Thoracic aorta (tissue), 2 donors: ENCODE measurements at places on chromosomes 3 and 15.

DNA sequence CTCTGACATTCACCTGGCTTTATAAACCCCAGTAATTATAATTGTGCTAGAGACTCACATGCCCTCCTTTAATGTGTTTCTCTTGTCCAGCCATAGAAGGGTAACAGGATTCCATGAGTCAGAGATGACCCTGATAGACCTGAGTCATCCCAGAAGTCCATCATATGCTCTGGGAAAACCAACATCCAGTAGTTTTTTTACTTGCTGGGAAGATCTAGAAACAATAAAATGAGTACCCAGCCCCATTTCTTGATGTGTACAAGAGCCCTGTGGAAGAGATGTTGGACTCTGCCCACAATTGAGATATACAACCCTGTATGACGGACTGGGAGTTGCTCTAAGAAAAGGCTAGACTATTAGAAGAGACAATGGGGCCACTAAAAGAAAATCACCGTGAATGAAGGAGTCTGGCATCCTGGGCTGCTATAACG is 22.4 kb upstream of the THUMPD3 start:
- DNase-seq = no peak

- no peak for DNase-seq
These were observed 1.9 kb upstream of the ICE2 start for GRCh38 chr15:60480888-60481287.

- no peak for DNase-seq
These were observed 283.2 kb downstream of the ZBTB20 start for GRCh38 chr3:114863848-114864247.

- DNase-seq = no peak
These were observed 590.2 kb upstream of the TBL1XR1 start for GRCh38 chr3:177787279-177788041.

DNA sequence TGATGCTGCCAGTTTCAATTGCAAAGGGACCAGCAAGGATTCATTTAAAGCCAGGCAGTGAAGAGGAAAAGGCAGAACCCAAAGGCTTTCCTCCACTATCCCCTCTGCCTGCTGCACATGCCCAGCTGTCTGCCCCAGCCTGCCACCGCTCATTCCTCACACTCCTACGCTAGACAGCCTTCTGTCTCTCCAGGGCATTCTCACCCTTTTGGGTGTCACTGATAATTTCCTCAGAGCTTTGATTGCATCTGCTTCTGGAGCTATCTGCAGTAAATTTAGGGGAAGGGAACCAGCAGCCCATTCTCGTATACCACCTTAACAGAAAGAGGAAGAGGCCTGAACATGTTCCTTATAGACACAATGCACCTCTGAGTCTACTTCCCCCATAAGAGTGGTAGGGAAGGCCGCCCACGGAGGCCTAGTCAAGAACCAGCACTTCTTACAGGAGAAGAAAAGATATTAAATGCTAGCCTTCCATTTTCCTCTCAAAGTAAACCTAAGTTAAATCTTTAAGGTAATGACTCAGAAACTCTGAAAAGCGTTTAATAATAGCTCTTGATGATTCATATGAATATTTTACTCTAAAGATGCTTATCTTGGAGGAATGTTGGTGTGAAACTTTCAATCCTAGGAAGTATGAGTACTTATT is 20.9 kb downstream of the NUDT16 start:
- no peak for DNase-seq

- no peak for DNase-seq
These were observed 46.8 kb downstream of the EOMES start for GRCh38 chr3:27675287-27675686.

DNA sequence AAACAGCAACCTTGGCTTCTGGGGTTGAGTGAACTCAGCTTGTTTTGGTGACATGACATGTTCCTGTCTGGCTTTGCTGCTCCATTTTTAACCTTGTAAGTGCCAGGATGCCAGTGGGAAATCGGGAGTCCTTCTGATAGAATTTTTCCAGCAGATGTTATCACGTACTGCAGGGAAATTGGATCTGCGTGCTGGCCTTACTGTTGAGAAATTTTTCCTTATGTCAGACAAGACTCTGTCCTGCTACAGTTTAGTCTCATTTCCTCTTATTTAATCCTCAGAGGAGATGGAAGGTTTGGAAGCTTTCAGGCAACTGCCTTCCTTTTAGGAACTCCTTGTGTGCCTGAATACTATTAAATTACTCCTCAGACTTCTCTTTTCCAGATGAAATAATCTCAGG is 80.6 kb downstream of the PGPEP1L start:
- no peak for DNase-seq

- no peak for DNase-seq
These were observed 27.4 kb downstream of the SLC7A14 start for GRCh38 chr3:170558427-170558826.

- no peak for DNase-seq
These were observed 26.1 kb upstream of the TM4SF4 start for GRCh38 chr3:149448331-149448831.

DNA sequence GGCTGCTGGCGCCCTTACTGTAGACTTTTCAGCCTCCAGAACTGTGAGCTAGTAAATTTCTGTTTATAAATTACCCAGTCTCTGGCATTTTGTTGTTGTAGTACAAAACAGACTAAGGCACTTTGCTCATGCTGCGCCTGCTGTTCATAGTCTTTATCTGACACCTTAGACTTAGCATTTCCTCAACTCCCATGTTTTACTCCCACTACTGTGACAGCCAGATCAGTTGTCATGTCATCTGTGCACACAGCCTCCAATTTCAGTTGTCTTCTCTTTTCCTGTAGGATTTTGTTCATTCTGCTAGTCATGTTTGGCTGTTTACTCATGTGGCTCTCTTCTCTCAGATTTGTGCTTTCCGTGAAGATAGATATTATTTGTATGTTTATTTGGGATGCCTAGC is 62.0 kb downstream of the TCF12 start:
- DNase-seq = no peak

- no peak for DNase-seq
These were observed 118.6 kb downstream of the ANO10 start for GRCh38 chr3:43503067-43503728.

GRCh38 chr3:65689436-65689835 is 349.3 kb downstream of the MAGI1 start:
- DNase-seq = no peak

DNA sequence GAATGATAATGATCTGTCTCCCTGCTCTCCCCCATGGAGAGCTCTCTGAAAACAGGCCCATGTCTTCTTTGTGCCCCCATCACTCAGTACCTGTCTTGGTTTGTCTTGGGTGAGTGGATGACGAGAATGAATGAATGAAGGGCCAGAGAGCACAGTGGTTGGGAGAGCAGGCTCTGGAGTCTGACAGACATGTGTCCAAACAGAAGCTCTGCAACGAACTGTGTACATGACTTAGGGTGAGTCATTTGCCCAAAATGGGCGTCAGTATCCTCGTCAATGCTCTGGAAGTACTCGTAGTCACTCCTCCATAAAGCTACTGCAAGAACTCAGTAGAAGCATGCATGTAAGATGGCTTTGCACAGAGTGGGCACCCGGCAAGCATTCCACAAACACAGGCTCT is 170.2 kb upstream of the TLE3 start:
- DNase-seq = no peak

- no peak for DNase-seq
These were observed 114.6 kb upstream of the FLNB start for GRCh38 chr3:57893668-57894067.

DNA sequence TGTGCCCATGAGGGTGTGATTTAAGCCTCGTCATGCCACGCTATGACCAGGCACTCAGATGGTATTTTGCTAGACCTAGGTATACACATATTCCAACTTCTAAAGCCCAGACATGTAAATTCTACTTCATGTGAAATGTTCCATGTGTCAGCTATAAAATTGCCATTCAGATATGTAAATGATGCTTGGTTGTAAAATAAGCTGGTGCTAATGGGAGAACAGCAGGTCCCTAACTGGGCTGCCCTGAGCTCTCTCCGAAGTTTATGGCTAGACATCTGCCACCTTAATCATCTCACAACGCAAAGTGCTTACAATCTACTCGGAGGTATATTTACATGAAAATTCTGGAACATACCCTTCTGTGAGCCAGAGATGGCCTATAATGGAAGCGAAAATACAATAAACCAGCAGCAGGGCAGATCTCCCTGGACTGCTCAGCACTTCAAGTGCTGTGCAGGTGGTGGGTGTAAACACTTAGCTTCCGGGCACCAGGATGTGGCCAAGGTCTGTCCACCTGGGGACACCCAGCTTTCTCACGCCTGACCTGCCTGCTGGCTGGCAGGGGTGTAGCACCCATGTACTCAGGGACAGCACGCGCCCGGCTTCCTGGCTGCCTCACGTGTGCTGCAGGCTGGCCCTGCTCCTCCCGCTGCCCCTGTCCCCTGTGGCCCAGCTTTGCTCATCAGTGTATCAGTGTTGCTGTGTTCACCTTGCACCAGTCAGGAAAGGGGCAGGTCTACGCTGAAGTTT is 82.0 kb downstream of the CHDH start:
- no peak for DNase-seq

DNA sequence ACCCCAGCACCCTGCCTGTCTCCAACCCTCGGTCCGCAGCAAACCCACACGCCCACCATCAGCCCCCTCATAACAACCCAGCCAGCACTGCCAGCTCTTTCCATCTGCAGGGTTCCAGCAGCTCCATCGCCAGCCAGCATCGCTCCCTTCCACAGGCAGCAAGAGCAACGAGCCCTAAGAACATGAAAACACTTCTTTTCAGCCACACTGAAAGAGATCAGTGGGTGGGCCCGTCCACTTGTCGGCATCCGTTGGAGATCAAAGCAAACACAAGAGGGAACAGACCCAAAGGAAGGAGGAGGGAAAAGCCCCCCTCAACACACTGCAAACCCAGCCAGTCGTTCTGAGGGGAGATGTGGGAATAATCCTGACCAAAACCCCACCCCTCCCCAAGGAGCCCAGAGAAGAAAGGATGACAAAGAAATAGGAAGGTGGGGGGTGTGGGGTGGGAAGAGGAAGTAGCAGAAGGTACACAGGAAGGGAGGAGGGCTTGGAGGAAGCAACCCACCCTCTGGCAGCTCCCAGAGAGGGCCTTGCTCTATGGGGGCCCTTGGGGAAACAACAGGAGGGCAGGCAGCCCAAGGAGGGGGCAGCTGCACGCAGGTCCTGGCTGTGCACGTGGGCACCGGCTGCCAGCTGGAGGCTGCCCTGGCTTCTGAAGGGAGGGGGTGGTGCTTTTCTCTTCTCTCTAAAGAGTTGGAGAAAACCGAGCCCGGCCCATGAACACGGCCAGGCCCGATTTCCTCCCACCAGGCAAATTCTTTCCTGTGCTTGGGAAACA is 473.6 kb upstream of the PROK2 start:
- no peak for DNase-seq

GRCh38 chr3:154904328-154904727 is 175.8 kb upstream of the MME start:
- DNase-seq = no peak
